ENCODE measurements at places on chromosomes 7 and 10.

GRCh38 chr10:98833542-98833941 is 386.8 kb upstream of the HPS1 start:
- DNase-seq: no peak

DNA sequence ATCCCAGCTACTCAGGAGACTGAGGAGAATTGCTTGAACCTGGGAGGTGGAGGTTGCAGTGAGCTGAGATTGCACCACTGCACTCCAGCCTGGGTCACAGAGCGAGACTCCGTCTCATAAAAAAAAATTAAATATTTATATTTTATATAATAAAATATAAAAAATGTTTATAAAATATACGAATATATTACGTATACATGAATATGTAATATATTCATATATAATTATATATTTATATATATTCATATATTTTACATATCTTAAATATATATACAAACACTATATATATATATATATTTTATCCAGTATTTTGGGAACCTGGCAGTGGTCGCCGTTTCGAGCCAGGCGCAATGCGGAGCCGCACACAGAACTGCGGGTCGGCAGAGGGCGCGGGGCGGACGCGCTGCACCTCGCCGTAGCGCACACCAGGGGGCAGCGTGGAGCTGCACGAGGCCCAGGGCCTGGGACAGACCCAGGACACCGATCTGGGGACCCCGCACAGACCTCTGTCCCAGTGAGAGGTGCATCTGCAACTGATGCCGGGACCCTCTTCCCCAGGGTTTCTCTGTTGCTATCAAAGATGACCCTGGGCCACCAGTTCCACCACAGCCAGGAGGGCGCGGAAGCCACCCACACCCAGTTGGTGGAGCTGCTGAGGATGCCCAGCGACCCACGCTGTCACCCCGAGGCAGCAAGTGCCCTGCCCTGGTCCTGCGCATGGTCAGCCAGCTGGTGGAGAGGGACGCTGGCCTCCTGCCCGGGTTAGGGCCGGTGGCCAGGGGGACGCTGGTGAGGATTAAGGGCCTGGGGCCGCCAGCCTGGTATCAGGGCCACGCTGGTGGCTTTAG is 22.7 kb downstream of the AP5Z1 start:
- peak; percentile 73 for DNase-seq

DNA sequence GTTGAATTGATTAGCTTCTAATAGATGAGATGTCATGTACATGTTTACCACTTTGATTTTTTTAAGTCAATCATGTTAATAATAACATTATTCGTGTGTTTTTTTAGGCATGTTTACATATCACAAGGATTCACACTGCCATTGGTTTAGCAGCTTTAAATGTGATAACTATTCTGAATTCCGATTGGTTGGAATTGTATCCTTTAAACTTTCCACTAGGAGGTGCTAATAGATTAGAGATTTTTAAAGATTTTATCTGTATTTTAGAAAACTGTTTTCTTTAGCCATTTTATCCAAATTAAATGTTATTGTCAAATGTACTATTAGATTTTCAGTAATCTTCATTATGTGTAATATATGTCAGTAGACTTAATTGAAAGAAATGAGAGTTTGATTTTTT is 83.2 kb downstream of the HECTD2 start:
- peak; percentile 18 for DNase-seq

DNA sequence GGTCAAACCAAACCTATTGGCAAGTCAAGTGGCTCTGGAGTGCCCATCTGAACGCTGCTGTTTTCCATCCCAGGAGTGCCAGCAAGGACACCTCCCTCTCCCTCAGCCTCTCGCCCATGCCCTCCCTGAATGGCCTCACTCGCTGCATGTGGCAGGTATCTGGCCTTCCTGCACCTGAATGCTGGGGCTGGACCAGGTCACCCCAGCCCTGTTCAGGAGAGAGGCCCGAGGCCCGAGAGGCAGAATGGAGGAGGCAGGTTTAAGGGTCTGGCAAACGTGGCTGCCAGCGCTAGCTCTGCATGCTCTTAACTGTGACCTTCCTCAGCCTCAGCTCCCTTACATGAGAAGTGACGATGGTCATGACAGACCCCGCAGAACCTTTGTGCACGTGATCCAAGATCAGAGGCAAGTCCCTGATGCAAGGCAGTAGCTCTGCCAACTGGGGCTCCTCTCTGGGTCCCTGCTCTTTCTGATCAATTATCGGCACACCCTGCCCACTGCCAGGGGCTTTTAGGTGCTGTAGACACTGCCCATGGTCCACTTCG is 295.7 kb upstream of the ZMIZ1 start:
- no peak for DNase-seq

- no peak for DNase-seq
Measured at GRCh38 chr10:103111918-103112877, 80.9 kb downstream of the NT5C2 start.

- no peak for DNase-seq
Measured at GRCh38 chr10:96496281-96496925, 17.3 kb downstream of the TLL2 start.

DNA sequence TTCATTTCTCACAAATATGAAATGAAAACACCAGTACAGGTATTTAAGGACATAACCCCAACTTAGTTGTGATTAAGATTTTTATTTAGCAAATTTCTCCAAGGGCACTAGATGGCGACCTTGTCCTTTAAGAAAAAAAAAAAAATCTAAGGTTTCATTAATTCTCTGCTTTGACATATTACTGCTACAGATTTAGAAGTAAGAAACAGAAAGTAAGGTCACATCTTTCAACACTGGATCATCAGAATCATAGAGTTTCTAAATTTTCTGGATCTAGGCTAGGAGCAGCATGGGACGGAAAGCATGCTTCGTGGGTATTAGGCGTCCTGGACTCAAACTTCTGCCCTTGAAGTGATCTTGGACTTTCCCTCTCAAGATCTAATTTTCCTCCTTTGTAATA is 85.5 kb upstream of the PRKG1 start:
- DNase-seq: no peak

DNA sequence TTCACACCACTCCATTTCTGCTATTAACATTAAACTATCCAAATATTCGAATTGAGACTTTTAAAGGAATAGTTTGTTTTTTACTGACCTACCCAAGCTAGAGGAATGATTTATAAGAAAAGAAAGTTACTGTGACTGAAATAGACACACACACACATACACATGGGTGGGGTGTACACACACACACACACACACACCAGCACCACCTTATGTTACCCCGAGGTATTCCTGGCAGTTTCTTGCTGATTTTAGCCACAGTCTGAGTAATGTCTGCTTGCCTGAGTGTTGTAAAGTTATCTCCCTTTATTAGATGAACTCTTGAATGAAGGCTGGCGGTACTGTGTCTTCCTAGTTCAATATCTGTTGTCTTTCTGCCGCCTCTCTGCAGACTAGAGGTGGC is 91.3 kb upstream of the PRKG1 start:
- no peak for DNase-seq

DNA sequence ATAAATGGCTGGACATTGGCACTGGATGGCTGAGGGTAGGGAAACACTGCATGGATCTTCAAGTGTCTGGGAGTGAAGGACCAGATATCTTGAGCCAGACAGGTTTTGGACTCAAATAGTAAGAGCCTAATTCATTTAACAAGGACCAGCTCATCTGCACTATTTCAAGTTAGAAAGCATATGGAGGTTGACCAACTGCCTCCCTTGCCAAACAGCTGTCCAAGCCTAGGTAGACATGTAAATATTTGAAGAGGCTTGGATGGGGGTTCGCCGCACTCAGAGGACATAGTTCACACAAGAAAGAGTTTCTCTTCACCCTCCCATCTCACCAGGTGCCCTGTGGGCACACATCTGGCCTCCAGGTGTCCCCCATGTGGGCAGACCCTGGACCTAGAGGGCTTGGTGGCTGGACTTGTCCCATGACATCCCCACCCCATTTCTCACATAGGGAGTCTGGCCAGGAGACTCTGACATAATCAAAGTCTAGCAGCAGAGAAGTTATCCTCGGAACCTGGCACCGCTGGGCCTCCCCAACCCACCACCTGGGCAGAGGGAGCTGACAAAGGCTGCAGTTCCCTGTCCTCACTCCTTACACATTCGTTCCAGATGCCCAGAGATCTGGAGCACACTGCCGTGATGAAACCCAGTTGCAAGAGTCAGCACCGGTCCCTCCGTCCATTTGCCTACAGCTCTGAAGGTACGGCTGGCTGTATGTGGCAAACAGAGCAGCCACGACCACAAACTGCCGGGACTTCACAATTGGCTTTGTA is 116.9 kb upstream of the GDF10 start:
- DNase-seq: no peak

- no peak for DNase-seq
Measured at GRCh38 chr10:88008866-88009470, 145.5 kb downstream of the PTEN start.

DNA sequence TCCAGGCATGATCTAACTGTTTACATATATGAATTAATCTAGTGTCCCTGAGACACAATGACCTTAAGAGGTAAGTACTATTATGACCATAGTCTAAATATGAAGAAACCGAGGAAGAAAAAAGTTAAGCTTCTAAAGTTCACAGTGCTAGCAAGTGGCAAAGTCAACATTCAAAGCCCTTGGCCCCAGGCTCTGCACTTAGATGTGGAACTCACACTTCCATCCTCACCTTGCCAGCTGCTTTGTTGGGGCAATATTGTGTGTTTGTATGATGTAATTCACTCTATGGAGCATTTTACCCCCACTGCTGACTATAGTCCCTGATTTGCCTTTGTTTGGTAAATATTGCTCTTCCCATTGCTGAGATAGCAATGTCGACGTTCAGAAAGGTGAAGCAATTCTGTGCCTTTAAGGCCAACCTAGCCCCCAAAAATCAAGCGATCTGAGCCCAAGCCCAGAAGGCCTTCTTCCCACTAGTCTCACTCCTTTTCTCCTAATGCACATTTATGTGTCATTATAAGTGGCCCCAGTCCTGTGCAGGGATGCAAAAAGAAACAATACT is 487.6 kb upstream of the ZMIZ1 start:
- DNase-seq: no peak

DNA sequence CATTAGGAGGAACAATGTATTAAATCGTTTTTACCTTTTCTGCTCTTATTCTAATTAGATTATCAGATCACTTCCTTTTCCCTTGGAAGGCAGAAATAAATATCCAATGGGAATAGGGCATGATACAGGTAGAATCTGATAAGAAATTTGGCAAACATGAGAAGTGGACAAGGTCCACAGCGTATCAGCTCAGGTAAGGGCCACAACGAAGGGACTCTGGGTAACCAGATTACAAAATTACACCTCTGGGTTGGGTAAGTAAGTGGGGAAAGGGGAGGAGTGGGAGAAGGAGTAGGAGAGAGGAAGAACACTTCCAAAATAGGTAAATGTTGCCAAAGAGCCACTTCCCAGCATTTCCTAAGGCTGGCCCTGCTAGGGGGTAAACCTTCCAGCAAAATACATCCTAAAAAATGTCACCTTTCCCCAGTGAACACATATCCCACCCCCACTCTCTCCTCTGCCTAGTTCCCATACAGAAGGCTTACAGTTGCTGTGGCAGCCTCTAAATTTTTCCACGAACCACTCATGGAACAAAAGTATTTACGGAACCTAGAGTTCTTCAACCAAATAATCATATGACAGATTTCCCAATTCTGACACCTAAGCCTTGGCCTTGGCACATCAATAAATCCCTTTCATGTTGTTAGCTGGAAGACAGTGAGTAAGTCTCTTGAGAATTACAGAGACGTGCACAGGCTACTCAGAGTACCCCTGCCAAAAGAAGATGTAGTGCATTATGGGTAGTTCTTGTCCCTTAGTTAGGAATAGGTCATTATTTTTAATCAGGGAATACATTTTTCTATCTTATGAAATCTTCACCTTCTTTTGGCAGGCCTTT is 51.5 kb upstream of the DLX6 start:
- peak; percentile 2 for DNase-seq

GRCh38 chr10:60212195-60212594 is 177.5 kb downstream of the ANK3 start:
- DNase-seq: no peak

DNA sequence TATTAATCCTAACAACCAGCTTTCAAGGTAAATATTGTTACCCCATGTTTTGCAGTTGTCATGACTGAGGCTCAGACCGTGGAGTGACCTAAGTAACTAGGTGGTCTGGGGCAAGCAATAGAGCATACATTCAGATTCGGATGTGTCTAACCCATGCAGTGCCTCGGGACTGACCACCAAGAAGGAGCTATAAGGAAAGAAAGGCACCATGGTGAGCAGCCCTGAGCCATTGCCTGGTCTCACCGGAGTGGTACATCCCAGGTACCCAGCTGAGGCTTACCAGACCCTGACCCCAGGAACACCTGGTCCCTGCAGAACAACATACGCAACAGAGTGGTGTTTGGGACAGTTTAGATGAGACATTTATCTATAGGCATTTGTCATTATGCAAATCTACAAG is 175.5 kb upstream of the ZMIZ1 start:
- DNase-seq: no peak

DNA sequence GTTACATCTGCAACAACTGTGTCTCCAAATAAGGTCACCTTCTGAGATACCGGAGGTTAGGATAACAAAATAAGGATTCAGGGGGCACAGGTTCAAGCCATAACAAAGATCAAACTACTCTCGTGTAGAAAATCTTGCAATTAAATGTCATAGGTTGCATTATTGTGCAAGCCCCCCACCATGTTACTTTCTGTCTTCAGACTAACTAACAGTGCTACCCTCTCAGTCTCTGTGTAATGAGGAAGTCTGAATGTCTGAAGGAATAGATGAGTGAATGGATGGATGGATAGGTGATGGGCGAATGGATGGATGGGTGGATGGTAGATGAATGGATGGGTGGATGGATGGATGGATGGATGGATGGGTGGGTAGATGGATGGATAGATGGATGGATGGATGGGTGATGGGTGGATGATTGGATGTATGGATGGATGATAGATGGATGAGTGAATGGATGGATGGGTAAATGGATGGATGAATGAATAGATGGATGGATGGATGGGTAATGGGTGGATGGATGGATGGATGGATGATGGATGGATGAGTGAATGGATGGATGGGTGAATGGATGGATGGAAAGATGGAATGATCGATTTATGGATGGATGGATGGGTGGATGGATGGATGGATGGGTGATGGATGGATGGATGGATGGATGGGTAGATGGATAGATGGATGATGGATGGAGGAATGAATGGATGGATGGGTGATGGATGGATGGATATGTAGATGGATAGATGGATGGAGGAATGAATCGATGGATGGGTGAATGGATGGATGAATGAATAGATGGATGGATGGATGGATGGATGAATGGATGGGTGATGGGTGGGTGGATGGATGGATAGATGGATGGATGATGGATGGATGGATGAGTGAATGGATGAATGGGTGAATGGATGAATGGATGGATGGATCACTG is 557.3 kb upstream of the FOXK1 start:
- DNase-seq: no peak

DNA sequence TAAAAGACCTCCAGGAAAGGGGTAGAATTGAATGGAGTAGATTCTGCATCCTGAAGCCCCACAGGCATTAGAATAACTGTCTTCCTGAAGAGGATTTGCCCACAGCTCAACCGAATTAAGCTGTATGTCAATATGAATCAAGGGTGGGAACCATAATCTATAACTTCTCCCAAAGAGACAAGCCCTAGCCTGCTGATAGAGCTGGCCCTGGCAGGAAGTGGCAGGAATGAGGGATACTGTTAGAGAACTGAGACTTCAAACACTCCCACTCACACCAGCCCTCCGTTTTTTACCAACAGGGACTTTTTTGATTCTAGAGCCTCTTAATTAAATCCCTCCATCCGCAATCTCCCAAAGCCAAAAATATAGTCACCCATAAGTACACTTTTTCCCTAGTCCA is 12.2 kb upstream of the DUSP5 start:
- DNase-seq: no peak
